ENCODE measurements at places on chromosomes 4 and X.

DNA sequence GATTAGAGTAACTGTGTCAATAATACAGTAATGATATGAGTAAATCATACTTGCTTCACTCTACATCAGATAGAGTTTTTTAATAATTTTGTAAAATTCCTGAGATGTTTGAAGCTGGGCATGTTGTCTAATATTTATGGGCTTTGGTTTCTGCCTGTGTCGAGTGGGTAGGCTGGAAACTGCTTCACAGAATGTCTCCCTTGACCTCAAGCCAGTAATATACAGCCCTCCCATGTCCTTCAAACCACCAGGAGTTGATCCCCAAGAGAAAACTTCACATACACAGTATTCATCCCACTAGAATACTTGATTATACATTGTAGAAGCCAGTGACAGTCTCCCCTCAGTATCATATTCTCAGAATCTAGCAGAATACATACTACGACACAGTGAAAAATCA is 284.8 kb upstream of the TENM3 start:
- no peak for DNase-seq

GRCh38 chrX:111151764-111152163 is 55.8 kb downstream of the PAK3 start:
- DNase-seq = no peak

- DNase-seq = no peak
Measured at GRCh38 chr4:38609614-38610013, 54.4 kb upstream of the KLF3 start.

DNA sequence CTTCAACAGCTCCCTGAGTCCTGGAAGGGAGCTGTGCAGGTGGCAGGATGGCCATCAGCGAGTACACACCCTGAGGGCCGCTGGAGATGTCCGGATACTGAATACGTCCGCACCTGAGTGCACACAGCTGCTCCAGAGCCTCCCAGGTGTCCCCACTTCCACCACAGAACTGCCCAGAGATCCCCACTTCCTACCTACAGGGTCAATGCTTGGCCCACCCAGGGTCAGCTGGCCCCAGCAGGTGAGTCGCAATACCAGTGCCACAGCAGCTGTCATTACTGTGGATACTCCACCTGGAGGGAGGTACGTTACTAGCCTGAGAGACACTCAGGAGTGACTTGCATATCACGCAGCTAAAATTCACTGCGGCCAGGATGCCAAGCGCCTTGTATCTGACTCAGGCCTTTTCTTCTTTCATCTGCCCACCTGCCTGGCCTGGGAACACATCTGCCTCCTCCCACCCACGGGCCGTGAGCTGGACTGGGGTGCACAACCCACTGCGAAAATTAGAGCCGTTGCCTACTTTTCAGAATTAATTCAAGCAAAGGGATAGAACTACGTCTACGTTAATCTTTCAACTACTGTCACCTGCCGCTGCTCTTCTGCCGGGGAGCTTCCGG is 9.4 kb downstream of the C4orf50 start:
- DNase-seq = no peak

- DNase-seq = no peak
Measured at GRCh38 chr4:78299565-78299972, 242.4 kb downstream of the FRAS1 start.

DNA sequence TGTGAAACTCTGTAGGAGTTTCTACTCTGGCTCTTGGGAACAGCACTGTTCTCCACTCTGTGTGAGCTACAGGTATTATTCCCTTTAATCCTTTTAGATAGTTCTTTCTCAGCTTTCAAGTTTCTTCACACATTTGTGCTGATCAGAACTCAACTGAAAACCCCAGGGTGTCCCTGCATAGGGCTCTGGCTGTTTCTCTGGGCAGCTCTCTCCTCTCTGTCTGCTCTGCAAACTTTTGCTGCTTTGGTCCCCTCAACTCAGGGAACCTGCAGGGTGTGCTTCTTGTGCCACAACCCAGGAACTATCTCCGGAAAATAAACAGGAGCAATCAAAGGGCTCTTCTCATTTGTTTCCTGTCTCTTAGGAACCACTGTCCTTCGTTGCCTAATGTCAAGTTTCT is 196.6 kb upstream of the GABRA2 start:
- no peak for DNase-seq

DNA sequence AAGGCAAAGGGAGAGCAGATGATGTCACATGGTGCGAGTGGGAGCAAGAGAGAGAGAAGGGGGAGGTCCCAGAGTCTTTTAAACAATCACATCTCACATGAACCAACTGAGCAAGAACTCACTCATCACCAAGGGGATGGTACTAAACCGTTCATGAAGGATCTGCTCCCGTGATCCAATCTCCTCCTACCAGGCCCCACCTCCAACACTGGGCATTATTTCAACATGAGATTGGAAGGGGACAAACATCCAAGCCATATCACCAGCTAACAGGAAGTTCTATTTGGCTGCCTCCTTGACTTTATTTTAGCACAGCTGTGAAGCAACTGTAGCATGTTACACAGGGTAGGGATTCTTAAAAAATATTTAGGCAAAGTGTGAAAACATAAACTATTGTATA is 102.5 kb downstream of the DDIT4L start:
- DNase-seq = no peak

GRCh38 chrX:70769659-70770227 is 138.8 kb downstream of the TEX11 start:
- peak; percentile 27 for DNase-seq

GRCh38 chr4:94519019-94519418 is 67.3 kb downstream of the PDLIM5 start:
- DNase-seq = no peak

GRCh38 chr4:177369372-177369771 is 59.7 kb downstream of the NEIL3 start:
- DNase-seq = no peak

- no peak for DNase-seq
Measured at GRCh38 chrX:42237956-42238355, 314.6 kb upstream of the CASK start.

- DNase-seq = peak; percentile 76
Measured at GRCh38 chrX:21940356-21940829, at the start of gene SMS. TSS of gene SMS (plus strand) at chrX:21940709. CDS start at chrX:21940825, 116 bp downstream.

DNA sequence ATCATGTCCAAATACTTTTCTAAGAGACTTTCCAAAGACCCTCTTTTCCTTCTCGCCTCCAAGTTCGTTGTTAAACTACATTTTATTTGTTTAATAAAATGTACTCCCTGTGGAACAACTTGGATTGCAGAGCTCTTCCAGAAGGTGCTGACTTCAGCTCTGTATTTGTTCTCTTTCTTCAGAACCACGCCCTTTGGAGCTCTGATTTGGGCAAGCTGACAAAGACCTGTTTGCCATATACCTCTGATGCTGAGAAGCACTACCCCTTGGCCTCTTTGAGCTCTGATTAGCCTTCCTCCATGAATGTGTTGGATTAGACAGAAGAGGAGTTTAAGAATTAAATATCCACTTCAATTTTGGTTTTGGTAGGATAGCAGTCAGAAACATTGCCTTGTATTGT is 815.1 kb upstream of the POU3F4 start:
- DNase-seq = no peak

DNA sequence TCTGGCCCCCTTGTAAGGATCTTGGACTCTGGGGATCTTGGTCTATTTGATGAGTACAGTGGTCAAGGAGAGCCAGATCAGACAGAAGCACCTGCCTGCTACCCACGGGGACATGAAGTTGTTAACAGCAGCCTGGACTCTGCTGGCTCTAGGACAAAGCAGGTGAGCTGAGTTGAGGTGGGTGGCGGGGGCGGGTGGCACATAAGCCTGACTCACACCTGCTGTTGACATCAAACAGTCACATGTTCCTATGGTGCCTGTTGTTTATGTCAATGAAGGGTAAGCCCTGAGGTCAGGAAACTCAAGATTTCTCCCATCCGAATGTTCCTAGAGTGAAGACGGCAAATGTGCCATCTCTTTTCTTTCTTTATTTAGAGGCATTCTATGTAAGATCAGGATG is 50.1 kb upstream of the CLNK start:
- DNase-seq = no peak
